ENCODE measurements at places on chromosomes 7 and 10.
A peak's percentile ranks its signal among the peaks of the same experiment; 100 is the strongest.

GRCh38 chr10:117241541-117242462, 888 bp downstream of the SLC18A2 start:
- DNase-seq: no peak

- DNase-seq: peak; percentile 75
Measured at GRCh38 chr7:68183176-68183575, 1186.5 kb downstream of the TYW1 start.

DNA sequence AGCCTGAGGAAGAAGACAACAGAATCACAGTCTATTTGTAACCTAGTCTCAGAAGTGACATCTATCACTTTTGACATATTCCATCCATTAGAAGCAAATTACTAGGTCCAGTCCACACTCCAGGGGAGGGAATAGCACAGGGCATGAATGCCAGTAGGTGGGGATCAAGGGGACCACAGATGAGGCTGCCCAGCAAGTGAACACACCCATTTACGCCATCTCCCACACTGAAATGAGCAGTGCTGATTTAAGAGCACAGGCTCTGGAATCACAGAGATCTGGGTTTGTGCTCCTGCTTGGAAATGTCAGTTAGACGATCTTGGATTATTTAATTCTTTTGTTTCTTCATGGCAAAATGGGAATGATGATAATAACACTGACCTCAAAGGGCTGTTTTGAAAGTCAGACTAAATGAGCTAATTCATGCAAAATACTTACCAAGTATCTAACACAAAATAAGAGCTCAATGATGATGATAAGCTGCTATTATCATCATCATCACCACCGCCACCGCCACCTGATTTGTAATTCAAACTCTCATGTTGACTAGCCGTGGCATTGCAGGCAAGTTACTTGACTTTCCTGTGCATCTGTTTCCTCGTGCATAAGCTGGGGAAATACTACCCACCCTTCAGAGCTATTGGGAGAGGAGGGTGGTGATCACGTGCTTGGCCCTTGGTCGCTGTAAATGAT, 138.9 kb upstream of the KLF14 start:
- DNase-seq: no peak

DNA sequence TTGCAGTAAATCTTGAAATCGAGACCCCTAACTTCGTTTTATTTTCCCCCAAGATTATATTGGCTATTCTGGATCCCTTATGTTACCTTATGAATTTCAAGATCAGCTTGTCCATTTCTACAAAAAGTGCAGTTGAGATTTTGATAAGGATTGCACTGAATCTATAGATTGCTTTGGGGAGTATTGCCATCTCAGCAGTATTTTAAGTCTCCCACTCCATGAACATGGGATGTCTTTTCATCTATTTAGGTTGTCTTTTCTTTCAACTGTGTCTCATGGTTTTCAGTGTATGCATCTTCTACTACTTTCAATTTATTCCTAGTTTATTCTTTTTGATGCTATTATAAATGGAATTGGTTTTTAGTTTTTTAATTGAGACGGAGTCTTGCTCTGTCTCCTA, 89.6 kb downstream of the EZH2 start:
- no peak for DNase-seq

- no peak for DNase-seq
Measured at GRCh38 chr10:98244586-98244985, 23.4 kb downstream of the LOXL4 start.

DNA sequence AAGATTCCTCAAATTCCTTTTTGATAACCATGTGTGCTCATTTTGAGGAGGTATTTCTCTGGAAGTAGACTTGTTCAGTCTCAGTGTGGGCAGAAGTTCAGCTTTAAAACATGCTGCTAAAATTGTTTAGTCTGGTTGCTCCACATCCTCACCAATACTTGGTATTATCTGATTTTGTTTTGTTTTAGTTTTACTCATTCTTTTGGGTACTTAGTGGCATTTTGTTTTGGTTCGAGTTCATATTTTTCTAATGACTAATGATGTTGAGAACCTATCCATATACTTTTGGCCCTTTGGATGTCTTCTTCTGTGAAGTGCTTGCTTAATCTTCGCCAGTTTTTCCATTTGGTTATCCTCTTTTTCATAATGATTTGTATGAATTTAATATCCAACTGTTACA, 694.2 kb upstream of the FZD8 start:
- no peak for DNase-seq

- DNase-seq: no peak
Measured at GRCh38 chr10:73494877-73495225, 973 bp downstream of the PPP3CB start.

DNA sequence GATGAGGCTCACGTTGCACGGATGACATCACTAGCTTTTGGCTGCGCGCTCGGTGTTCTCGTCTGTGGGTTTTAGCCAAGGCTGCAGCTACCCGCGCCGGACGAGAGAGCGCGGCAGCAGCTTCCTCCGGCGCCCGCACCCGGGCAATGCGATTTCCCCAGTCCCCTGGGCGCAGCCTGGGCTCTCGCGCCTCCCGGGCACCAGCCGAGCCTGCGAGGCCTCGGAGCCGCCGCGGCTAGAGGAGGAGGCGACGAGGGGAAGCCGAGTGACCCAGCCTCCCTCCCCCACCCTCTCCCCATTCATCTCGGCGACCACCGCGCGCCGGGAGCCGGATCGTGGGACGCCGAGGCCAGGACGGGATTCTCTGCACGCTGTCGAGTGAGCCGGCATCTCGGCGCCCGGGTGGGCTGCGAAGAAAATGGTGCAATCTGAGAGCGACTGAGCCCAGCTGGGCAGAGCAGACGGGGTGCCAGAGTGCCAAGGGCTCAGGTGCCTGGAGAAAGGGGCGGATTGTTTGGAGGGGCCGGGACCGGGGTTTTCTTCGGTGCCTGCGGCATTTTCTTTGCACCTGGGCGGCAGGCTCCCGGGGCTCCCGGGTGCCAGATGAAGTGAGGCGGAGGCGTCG, 1.2 kb upstream of the TMEM178B start:
- DNase-seq: peak; percentile 40

GRCh38 chr10:119250641-119251314, 43.4 kb downstream of the GRK5 start:
- DNase-seq: no peak

DNA sequence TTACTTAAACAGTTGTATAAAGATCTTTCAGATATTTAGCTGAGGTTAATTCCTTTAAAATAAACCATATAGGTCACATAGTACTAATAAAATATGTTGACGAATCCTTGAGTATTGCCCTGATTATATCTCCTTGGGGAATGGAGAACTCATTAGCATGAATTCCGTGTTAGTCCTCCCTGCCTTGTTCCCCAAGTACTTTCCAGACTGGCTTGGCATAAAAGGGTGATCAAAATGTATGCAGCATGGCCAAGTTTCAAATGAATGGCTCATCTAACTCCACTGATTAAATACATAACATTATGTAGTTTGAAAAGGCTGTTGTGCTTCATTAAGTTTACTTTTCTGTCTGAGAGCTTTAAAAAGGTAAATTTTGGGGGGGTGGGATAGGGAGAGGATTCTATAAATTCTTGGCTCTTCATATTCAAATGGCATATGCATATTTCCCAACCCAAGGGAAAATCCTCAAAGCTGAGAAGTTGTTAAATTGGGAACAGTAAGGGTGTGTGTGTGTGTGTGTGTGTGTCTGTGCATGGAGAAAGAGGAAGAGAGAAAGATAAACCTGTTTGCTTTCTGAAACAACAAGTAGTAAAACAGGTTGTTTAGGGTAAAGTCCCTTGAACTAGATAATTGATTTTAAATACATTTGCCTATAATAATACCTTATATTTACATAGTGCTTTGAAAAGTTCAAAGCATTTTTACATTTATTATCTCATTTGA, 4.8 kb upstream of the ADD3 start:
- peak; percentile 23 for DNase-seq

DNA sequence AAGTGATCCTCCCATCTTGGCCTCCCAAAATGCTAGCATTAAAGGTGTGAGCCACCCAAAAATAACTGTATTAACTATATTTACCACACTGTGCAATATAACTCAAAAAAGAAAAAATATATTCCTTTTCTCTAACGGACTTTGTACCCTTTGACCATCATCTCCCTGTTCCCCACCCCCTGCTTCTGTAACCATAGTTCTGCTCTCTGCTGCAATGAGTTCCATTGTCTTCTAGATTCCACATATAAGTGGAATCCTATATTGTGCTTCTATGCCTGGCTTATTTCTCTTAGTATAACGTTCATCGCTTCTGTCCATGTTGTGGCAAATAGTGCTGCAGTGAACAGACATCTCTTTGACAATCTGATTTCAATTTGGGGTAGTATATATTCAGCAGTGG, 4.2 kb downstream of the TMEM248 start:
- DNase-seq: no peak

DNA sequence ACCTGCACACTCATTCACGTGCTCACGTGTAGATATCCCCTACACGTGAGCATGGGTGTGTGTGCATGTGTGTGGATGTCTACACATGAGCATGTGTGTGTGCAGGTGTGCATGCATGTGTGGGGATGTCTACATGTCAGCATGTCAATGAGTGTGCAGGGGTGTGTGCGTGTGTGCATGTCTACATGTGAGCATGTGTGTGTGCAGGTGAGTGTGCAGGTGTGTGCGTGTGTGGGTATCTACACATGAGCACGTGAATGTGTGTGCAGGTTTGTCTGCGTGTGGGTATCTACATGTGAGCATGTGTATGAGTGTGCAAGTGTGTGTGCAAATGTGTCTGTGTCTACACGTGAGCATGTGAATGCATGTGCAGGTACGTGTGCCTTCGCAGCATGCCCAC, 274.8 kb downstream of the PTPRN2 start:
- DNase-seq: no peak

DNA sequence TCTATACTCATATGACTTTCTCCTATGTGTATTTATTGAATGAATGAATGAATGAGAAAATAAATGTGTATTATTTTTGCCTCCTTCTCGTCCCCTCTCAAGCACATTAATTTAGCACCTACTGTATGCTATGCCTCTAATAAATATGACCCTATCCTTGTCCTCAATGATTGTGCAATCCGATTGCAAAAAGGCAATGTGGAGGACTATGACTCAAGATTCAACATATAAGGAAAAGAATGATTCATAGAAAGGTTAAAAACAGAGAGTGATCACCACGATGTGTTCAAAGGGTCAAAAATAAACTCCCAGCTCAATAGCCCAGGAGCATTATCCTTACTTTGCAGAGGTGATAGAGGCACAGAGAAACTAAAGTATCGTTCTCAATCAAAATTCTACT, 322.8 kb upstream of the SORCS1 start:
- no peak for DNase-seq

- DNase-seq: no peak
Measured at GRCh38 chr7:157458254-157458633, 121.4 kb downstream of the DNAJB6 start.

GRCh38 chr7:79810916-79811315, 323.7 kb upstream of the GNAI1 start:
- DNase-seq: no peak

- DNase-seq: no peak
Measured at GRCh38 chr10:47146572-47146971, 153.4 kb upstream of the GDF10 start.

DNA sequence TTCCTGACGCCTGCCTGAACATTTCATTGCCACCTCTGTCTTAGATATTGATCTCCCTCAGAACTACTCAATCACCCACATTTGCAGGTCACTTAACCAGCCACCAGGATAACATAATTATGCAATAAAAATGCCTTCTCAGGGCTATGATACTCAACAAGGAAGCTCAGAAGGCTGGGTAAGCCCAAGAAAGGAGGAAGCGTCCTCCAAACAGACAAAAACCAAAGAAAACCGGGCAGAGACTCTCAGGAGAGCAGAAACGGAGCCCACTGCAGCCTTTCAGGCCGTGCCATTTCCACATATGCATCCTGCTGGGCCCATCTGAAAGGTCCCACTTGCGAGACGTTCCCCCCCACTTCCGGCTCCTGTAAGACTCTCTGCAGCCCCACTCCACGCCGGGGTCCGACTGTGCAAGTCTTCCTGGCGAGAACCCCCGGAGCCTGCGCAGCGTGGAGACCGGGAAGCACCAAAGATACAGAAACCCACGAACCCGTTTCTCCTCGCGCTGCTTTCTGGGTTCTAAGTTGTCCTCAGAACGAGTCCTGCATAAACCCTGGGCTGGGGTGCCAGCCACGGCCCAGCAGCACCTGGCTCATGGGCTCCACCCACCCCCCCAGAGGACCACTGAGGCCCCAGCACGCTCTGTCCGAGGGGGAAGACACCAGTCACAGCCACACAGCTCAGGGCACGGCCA, 83.7 kb downstream of the DIP2C start:
- DNase-seq: no peak

GRCh38 chr10:48404646-48405045, 98.2 kb downstream of the MAPK8 start:
- DNase-seq: no peak

DNA sequence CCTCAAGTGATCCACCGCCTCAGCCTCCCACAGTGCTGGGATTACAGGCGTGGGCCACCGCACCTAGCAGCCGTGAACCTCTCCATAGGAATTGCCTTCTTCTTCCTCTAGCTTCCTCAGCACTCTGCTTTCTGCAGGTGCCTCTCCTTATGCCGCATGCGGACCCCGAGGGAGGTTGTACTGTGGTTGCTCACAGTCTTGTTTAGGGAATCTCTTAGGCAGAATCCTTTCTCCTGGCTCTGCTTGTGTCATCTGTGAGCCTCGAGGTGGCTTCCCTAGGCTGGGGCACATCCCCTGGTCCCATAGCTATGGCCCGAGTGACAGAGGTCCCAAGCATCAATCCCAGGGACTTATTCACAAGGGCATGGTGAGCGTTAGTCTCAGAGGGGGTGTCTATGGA, 33.2 kb upstream of the GIMAP8 start:
- no peak for DNase-seq

DNA sequence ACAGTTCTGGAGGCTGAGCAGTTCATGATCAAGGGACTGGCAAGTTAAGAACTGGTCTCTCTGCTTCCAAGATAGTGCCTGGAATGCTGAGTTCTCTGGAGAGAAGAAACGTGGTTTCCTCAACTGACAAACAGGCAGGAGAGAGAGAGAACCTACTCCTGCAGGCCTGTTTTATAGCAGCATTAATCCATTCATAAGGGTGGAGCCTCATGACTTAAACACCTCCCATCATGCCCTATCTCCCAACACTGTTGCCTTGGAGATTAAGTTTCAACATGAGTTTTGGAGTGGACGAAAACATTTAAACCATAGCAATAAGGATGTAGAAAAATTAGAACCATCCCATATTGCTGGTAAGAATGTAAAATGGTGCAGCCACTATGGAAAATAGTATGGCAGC, 32.3 kb upstream of the IMMP2L start:
- no peak for DNase-seq
